ENCODE measurements at places on chromosomes 6 and 20.

DNA sequence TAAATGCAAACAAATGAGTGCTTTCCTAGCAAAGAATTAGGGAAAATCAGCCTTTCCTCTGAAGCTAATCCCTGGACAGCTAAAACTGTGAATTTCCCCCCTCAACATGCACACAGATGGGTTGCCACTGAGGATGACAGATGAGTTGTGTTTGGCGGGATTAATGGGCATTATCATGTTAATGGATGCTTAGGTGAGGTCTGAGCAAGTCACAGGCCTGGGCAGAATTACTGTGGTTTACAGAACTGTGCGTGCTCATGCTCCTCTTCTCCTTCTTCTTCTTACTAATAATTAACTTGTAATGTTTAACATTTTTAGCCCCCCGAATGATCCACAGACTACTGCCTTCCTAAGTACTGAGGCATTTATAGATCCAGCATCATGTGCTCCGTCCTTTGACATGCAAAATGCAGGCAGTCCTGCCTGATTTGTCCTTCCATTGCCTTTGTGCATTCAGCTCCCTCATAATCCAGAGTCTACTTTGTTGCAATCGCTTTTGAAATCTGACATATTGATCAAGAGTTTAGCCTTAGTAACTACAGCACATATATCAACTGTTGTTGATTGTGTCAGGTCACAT, 753.4 kb upstream of the MMS22L start:
- no peak for DNase-seq

DNA sequence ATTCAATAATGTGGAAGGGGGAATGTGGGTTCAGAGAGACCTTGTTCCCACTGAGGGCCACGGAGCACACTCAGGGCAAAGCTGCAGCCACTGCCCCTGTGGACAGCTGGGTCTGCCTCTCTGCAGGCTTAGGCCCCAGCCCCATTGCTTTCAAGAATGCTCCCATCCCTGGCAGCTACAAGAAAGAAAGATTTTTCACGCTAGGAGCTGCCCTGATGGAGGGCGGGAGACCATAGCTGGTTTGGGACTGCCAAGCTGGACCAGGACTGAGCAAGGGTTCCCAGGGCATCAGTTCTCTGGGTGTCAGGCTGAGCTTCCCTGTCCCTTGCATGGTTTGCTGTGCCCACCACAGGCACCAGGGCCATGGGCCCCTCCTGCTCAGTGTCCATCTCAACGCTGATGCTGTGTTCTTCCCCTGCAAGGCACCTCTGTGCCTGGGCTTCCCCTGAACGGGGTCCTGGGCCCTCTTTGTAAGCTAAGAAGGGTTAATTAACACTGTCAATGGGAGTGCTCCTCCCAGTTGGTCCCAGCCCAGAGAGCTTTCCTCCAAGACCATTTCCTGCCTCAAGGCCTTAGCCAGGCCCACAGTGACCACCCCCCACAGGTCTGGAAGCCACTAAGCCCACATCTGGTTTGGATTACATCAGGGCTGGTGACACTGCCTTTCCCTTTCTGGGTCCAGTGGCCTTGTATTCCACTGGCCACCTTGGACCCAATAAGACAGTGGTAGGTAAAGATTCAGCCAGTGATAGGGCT, 8.4 kb downstream of the FOXS1 start:
- no peak for DNase-seq

DNA sequence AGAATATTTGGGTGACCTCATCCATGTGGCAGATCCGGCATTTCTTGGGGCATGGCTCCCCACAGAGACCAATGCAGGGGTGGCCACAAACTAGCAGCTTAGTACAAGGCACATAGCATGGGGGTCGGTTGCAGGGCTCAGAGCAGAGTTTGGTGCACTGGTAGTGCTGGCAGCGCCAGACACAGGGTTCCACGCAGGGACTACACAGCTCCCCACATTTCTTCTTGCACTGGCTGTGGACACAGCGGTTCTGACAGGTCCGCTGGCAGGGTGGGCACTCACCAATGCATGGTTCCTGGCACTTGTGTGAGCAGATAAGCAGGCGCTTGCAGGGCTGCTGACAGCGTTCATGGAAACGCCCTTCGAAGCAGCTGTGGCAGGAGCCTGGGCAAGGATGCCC, 29.1 kb downstream of the DDX27 start:
- no peak for DNase-seq

- DNase-seq: no peak
Observed at GRCh38 chr6:119327810-119328209, 21.8 kb downstream of the MAN1A1 start.

GRCh38 chr20:21389368-21389767, 8.0 kb downstream of the NKX2-4 start:
- no peak for DNase-seq

- no peak for DNase-seq
Observed at GRCh38 chr20:36472637-36473090, 68.7 kb upstream of the MYL9 start.

DNA sequence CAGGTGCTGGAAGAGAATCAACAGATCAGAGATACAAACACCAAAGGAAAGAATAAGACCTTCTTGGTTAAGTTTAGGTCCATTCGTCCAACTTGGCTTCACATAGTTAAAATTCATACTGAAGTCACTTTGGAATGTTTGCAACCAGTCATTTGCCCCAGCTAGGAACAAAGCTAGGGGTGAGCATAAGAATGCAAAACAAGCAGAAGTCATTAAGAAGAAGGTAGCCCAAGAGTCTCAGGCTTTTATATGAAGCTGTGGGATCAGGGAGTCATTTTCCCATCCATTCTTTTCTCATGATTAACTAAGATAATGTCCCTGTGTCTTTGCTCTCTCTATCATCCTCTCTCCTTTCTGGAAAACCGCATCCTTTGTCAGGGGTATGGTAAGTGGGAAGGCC, 51.5 kb upstream of the TMEM170B start:
- DNase-seq: no peak

DNA sequence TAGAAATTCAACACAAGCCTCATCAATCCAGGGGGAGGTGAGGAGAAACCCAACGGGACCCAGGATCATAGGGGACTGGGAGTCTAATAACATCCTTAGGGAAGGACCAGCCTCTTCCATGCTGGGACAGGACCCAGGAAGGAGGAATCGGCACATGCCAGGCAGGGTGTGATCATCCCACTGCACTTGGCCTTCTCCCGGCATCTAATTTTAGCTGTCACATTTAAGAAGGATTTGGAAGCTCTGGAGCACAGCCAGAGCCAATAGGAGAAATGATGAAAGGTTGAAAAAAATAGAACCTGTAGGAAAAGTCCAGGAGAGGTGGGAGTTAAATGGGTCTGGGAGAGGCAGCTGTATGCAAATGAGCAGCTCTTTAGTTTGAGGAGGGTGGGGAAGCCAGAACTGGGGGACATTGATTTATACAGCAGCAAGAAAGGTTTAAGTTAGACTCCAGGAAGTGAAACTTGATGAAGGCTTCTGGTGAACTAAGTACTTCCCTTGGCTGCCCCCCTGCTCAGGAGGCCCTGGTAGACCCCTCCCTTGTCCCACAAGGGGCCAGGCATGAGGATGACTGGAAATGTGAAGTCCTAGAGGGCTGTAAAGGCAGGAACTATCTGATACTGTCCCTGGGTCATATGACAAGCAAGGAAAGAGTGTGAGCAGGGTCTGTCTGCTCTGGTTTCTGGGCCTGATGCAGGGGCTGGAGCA, 260.3 kb downstream of the LRFN2 start:
- no peak for DNase-seq

- DNase-seq: no peak
Observed at GRCh38 chr6:7156643-7157278, 49.0 kb downstream of the RREB1 start.

GRCh38 chr6:96505363-96505762, 16.2 kb upstream of the UFL1 start:
- DNase-seq: no peak

DNA sequence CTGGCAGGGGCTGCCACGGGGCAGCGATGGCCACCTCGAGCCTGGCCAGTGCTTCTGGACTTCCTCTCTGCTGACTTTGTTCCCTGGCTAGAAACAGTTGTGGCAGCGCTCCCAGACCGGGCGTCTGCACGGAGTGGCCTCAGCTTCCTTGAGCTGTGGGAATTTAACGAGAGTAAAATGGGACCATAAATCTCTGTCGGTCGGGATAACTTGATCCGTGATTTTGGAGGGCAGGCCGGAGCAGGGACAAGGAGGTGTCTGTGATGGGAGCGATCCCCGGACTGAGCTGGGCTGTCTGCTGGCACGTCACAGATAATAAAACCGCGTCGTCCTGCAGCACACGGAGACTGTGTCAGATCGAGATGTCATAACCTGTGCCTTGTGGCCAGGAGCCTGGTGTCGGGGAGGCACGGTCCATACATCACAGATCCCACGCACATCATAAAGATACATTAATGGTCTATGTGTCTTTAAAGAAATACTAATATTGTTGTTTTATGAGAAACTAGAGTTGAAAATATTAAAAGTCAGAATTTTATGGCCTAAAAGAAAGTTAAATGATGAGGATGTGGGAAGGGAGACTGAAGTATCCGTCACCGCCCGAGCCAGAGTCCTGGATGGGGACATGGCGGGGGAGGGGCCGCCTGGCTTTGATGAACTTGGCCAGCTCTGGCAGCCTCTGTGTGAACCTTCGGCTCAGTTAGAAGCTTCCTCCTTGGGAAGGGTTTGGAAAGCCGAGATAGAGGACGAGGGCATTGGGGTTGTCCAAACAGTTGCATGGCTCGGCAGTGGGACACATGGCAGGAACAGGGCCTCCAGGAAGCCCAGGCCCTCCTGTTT, 6.5 kb upstream of the RBBP8NL start:
- no peak for DNase-seq

- no peak for DNase-seq
Observed at GRCh38 chr6:105364243-105364642, 38.6 kb downstream of the PREP start.

DNA sequence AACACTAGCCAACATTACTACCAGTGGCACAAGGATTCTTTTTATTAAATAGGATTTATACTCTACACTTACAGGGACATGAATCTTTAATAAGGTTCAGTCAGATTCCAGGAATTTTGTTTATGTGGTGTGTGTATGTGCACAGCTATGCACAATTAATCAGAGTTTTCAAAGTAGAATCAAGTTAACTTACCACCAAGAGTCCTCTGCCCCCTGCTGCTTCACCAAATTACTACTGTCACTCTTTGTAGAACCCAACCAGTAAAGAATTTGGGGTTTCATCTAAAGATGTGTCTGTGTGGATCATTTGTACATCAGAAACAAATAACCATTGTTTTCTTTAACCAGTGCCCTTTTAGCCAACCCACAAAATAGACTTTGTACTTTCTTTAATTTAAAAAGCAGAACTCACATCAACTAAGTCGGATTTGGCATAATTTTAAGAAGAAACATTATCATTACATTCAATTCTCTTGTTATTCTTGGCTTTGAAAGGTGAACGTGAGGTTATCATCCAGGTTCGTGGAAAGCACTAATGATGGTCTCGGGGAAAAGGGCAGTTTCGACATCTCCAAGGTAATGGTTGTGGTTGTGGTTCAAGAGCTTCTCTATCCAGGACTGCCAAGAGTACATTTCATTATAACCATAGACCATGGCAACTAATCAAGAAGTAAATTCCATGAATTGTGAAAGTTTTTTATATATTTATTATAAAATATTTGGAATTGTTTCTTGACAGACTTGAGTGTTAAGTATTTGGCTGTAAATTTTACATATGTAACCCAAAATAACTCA, 514.3 kb upstream of the ID4 start:
- no peak for DNase-seq

DNA sequence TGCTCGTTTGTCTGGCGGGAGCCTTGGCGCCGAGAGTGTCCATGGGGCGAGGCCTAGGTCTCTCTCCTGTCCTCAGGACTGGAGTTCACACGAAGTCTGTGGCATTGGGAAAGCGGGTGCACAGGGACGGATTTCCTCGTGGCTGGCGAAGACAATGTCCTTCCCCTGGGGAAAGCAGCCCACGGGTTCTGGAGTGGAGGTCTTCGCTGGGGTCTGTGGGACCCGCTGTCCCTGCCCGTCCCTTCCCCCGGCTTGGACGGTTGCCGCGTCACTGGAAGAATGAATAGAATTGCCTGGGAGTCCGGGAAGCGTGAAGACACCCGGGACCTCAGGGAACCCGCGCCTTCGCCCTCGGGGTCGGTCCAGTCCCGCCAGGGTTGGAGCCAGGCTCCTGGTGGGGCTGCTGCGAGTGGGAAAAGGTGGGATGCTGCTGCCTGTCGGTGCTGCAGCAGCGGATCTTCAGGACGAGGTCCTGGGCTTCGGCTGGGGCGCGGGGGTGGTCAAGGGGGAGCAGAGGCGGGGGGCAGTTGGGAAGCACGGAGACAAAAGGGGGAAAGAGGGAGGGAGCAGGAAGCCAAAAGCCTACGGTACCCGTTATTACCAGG, 441.8 kb upstream of the DEFB115 start:
- no peak for DNase-seq

GRCh38 chr6:126252154-126252553, 87.8 kb upstream of the CENPW start:
- no peak for DNase-seq

DNA sequence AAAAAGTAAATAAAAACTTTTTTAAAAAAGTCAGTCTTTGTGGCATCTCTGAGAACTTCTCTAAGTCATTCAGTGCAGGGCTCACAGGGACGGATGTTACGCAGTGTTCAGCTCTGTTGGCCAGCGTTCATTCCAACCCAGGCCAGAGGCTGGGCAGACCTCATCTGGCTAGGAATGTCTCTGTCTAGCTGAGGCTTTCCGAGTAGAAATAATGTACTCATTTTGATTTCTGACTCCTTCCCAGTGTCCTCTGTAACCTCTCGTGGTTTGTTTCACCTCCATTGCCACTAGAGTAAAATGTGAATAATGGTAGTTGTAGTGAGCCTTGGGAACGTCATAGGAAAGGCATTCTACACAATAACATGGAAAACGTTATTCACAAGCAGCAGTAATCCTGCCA, 135.1 kb downstream of the TMEM242 start:
- no peak for DNase-seq

DNA sequence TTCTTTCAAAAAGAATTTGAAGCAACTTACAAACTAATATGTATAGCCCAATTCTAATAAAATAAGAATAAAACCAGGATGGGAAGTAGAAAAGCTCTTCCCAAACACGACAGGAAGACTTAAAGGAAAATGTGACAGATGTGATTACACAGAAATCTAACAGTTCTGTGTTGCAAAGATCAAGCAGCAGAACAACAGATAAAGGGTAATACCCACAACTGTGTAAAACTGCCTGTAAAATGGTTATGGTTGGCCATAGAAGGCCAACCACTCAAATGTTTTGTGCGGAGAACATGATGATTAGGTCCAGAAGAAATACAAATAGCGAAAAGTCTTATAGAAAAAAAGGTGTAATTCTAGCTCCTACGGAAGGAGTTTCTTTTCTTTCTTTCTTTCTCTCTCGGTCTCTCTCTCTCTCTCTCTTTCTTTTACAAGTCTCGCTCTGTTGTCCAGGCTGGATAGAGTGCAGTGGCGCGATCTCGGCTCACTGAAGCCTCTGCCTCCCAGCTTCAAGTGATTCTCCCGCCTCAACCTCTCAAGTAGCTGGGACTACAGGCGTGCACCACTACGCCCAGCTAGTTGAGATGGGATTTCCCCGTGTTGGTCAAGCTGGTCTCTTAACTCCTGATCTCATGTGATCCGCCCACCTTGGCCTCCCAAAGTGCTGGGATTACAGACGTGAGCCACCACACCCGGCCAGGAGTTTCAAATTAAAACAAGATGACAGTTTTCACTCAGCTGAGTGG, 128.5 kb downstream of the QRSL1 start:
- no peak for DNase-seq
